ENCODE measurements at places on chromosomes 5 and 9.

DNA sequence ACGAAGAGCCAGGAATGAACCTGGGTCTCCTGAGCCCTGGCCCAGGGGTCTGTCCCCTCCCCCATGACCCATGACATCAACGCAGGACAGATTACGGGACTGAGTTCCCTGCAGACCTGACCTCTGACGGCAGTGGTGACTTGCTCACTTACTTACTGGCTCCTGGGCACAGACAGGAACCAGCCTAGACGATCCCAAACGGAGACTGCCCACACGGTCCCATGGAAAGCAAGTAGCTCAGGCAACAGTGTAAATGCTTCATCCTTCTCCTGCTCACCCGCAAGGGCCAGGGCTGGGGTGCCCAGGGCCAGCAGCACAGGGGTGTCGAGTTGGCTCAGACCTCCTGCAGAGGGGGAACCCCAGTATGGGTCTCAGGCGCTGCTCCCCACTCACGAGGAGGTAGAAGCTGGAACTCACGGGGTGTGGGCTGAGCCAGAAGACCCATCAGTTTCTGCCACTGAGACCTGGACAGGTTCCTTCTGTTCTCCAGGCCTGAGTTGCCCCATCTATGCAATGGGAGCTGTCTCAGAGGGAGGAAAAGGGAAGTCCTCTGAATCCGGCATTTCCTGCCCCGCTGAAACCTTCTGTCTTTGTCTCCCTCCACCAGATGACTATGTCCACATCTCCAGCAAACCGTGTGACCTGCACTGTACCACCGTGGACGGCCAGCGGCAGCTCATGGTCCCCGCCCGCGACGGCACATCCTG lies 5.6 kb downstream of the ADAMTSL2 start:
- DNase-seq = no peak

- no peak for DNase-seq
Observed at GRCh38 chr9:127633216-127633862, 21.3 kb downstream of the STXBP1 start.

DNA sequence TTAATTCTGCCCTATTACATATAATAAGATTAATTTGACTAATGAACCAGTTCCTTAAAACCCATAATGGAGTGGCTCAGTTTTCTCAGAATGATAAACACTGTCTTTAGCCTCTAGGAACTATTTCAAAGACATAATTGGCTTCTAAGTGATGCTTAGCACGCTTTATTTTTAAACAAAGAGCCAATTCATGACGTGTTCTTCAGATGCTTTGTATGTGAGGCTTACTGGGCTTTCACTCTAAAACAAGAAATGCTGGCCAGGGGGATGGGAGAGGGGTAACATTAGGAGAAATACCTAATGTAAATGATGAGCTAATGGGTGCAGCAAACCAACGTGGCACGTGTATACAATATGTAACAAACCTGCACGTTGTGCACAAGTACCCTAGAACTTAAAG lies 7.6 kb upstream of the SFXN1 start:
- DNase-seq = no peak

GRCh38 chr5:170466988-170467707 lies 36.7 kb upstream of the KCNIP1 start:
- no peak for DNase-seq

GRCh38 chr9:23824830-23825591 lies 1.0 kb downstream of the ELAVL2 start:
- DNase-seq = no peak

GRCh38 chr9:114098021-114098935 lies 814 bp downstream of the KIF12 start:
- DNase-seq = no peak

DNA sequence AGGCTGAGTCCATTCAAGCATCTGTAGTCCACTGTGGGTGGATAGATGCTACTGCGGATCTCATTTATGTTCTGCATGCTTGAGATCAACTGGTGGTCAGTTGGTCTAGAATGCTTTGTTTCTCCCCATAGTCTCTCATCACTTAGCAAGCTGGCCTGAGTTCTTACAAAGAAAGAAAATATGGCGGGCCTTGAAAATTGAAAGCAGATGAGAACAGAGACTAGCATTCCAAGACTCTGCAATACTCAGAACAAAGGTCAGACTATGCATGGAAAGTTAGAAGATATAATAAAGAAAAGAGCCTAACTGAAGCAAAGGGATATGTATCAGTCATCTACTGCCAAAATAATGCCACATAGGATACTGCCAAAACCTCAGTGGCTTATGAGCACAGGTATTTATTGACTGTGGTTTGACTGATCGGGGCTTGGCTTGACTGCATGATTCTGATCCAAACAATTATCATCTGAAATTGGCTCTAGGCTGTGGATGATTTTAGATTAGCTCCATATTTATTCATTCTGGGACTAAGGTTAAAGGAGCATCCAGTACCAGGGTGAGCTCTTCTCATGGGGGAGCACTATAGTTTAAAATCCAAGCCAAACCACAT lies 258.9 kb downstream of the TAF11L14 start:
- DNase-seq = no peak

- no peak for DNase-seq
Observed at GRCh38 chr5:131423056-131423455, 159.2 kb downstream of the CDC42SE2 start.

GRCh38 chr5:133471699-133472098 lies 140.6 kb downstream of the FSTL4 start:
- DNase-seq = no peak

Measured in activated T-cell treated with anti-CD3 and anti-CD28 coated beads for 4 hours (primary cell).